AG08395 (cell line): ENCODE measurements at places on chromosomes 2 and 18.

GRCh38 chr2:210072922-210073509, 70.6 kb downstream of the RPE start:
- DNase-seq: peak; percentile 40

GRCh38 chr2:196279541-196279940, 108.2 kb upstream of the STK17B start:
- DNase-seq: no peak

DNA sequence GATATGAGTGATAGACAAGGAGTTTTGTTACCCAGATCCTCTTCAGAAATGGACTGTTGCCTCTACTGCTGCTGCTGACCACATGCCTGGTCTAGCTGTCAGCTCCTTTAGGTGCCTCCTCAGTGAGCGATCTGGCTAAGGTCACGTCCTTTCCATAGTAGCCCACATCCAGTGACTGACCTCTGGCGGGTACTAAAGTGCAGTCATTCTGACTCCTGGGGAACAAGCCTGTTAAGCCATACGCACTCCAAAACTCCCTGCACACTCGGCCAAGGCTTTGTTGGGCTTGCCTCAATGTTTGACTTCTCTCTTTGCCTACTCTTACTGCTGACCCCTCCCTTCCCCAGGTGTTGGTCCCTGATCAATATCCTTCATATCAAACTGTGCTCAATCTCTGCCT, 685.2 kb downstream of the IRS1 start:
- no peak for DNase-seq

GRCh38 chr2:8514796-8515758, 166.8 kb upstream of the ID2 start:
- no peak for DNase-seq

GRCh38 chr2:233991196-233991595, 59.3 kb upstream of the SPP2 start:
- no peak for DNase-seq
